ENCODE measurements at places on chromosomes 7 and 10.
A peak's percentile ranks its signal among the peaks of the same experiment; 100 is the strongest.

- peak; percentile 30 for DNase-seq
Measured at GRCh38 chr10:11576092-11576809, 35.2 kb downstream of the USP6NL start.

GRCh38 chr7:69213878-69214277 lies 384.4 kb upstream of the AUTS2 start:
- no peak for DNase-seq

GRCh38 chr10:3874990-3875841 lies 90.2 kb upstream of the KLF6 start:
- peak; percentile 84 for DNase-seq

DNA sequence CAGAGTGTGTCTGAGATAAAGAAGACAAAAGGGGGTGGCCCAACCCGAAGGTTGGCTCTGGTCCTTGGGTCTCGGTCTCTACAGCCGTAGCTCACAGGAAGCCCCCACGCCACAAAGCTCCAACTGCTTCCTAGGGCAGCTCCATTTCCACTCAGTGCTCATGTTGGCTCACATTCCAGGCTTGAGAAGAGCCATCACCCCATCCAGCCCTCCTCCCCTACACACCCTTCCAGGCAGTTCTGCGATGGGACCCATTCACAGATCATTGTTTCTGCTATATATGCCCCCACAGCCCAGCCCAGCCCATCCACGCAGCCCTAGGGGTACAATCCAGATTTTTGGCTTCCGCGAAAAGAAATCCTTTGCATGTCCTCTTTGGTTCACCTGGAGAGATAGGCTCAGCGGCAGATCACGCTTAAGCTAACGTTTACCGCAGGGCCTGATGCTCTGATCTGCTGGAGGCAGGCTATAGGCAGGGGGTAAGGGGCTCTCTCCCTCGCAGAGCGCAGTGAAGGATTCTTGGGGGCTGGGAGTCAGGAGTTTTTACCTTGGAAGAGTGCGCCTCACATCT lies 6.2 kb upstream of the HOXA11 start:
- no peak for DNase-seq

DNA sequence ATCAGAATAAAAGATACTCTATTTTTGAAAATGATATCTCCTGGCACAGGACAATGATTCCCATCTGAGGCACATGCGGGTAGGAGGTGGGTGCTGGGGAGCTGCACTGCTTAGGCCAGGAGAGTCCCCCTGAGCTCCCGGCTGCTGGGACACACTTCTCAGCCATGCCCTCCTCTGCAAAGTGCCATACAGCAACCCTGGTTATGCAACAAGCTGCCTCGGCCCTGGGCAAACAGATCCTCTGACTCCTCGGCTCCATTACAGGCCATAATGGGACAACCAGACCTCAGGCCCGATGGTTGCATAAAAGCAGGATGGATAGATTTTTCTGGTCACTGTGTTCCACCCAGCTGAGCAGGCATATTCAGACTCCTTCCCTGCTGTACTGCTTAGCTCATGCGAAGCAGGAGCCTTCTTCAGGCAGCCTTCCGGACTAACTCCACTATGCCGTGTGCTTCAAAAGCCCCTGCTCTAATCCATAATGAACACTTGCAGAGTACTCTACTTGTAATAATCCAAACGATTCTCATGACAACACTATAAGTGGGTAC lies 6.5 kb upstream of the LEP start:
- DNase-seq = no peak

DNA sequence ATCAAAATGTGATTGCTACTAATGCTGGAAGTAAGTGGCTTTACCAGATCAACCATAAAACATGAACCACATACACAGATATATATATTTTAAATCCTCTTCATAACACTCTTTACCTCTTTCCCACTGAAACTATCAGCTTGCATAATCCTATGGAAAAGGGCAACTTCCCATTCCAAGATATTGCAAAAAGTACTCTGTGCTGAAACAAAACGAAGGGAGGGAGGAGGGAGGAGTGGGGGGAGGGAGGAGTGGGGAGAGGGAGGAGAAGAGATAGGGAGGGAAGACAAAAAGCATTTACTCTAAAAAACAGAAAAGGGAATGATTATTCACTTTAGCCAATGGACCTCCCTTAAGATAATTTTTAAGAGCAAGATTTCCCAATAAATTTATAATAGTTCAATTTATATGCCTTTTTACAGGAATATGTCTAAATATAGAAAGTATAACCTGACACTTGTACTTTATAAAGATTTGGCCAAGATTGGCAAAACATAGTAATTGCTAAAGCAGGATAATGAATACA lies 344.8 kb upstream of the NFE2L3 start:
- no peak for DNase-seq

DNA sequence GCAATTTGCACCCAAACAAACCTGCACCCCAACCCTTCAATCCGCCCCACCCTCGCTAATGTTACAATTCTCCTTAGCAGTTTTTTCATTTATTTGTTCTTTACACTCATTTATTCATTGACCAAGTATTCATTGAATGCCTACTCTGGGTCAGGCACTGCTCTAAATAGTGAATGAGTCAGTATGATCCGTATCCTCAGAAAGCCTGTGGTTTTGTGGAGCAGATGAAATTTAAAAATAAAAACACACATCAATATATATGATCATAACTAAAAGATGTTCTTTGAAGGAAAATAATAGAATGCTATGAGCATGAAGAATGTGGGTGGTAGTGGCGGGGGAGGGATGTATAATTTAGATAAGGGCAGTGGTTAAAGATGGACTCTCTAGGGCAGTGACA lies 13.3 kb downstream of the IFIT5 start:
- no peak for DNase-seq

DNA sequence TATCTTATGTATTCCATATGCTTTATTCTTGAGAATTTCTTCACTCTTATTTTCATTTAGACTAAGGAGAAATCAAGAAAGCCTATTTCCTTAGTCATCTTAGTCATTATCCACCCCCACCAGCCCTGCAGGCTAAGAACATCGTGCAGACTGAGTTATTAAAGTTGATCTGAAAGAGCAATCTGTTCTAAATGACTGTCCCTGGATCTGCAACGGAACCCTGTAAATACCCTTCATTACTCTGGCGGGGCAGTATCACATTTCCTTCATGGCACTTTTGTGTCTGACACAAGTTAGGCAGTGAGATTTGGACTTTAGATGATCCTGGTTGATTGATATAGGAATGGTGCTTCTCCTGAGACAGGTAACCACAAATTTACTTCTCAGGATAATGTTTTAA lies 3.5 kb upstream of the MYPN start:
- no peak for DNase-seq

DNA sequence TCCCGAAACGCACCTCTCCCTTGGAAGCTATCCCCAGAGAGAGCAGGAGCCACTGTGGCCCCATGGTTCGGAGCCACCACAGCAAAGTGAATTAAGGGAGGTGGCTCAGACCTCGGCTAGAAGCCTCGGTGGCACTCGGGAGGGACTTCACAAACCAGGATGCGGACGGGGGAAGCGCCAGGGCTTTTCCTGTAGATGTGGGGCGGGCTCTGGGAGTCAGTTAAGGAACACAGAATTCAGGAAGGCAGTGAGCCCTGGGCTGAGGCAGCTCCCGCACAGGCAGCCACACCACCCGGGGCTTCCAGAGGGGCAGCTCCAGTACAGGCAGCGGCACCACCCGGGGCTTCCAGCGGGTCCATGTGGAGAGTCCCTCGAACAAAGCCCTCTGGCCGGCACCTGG lies 42.7 kb upstream of the DPYSL4 start:
- DNase-seq = no peak

DNA sequence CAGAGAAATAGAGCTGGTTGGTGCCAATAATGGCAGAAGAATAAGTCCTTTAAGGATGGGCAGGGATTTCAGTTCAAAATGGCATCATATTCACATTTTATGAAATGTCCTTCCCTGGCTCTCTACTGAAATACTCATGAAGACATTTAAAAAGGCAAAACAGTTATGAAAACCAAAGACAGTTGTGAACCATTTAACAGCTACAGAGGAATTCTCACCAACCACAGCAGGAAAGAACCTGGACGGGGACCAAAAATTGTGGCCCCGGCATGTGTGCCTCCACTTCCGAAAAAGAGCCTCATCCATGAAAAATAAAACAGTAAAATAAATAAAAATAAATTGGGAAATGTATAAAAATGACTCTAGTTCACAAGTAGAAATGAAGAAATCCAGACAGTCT lies 539.5 kb downstream of the SUGCT start:
- DNase-seq = no peak

- no peak for DNase-seq
Measured at GRCh38 chr10:13704964-13705363, 118.2 kb downstream of the PRPF18 start.

GRCh38 chr7:142357953-142358520 lies 100.2 kb upstream of the PRSS58 start:
- DNase-seq = peak; percentile 69
